ENCODE measurements at places on chromosomes 12 and 14. TPM values are rescaled to one million over a fixed set of nuclear protein-coding genes. Genes with fewer than 3 reads are reported as not detected.

Gene IFT81
- 12.2 TPM for total RNA-seq

Gene PPM1H
- total RNA-seq, result 6.0 TPM

Gene SUOX
- 36.0 TPM for total RNA-seq

Gene RHOJ
- 14.6 TPM for total RNA-seq

- DNase-seq, result no peak
Observed at GRCh38 chr14:53964249-53964648, 7.6 kb upstream of the BMP4 start.

DNA sequence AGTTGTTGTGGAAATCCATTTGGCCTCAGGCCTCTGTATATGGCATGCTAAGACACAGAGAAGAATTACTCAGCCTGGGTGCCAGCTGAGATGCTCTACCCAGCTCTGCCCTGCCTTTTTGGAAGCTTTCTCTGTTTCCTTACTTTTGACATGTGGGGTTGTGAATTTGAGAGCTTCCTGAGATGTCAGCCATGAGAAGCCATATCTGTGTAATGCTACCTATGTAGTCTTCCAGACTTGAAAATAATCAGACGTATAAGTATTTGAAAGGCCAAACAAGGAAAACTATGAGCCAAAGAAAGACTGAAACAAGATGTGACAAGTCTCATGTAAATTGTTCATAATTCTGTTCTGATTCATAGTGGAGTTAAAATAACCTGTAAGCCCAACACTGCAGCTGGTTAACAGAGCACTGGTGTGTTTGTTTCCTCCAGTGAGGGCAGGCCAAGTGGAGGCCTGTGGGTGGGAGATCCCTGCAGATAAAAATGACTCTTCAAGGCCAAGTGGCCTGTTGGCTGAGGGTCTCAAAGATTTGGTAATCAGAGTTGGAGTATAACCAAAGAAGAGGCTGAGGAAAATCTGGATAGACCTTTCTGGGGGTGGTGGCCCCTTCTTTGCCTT, 94.0 kb downstream of the TMX1 start:
- DNase-seq, result peak; percentile 22

- DNase-seq, result no peak
Observed at GRCh38 chr12:75437564-75437963, 43.0 kb upstream of the GLIPR1 start.

GRCh38 chr12:49296836-49297694, 2.1 kb downstream of the PRPH start:
- no peak for DNase-seq

DNA sequence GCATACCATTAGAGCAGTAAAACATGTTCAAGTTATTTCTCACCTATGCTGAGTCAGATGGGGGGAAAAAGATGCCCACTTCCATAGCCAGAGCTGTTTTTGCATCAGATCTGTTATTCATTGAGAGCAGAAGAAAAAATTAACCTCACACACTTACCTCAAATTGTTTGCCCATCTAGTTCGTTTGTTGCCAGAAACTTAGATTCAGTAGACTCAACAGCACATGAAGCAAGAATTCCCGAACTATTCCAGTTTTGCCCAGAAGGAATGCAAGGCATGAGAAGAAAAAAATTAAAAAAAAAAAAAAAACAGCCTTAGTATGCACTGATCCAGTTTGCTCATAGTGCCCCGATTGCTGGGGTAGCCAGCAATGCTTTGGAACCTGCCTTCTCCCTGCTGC, 12.4 kb upstream of the DPF3 start:
- DNase-seq, result no peak

- DNase-seq, result no peak
Observed at GRCh38 chr14:104562606-104563005, 17.0 kb upstream of the C14orf180 start.

GRCh38 chr14:89813617-89814031, 140.9 kb downstream of the EFCAB11 start:
- peak; percentile 17 for DNase-seq

DNA sequence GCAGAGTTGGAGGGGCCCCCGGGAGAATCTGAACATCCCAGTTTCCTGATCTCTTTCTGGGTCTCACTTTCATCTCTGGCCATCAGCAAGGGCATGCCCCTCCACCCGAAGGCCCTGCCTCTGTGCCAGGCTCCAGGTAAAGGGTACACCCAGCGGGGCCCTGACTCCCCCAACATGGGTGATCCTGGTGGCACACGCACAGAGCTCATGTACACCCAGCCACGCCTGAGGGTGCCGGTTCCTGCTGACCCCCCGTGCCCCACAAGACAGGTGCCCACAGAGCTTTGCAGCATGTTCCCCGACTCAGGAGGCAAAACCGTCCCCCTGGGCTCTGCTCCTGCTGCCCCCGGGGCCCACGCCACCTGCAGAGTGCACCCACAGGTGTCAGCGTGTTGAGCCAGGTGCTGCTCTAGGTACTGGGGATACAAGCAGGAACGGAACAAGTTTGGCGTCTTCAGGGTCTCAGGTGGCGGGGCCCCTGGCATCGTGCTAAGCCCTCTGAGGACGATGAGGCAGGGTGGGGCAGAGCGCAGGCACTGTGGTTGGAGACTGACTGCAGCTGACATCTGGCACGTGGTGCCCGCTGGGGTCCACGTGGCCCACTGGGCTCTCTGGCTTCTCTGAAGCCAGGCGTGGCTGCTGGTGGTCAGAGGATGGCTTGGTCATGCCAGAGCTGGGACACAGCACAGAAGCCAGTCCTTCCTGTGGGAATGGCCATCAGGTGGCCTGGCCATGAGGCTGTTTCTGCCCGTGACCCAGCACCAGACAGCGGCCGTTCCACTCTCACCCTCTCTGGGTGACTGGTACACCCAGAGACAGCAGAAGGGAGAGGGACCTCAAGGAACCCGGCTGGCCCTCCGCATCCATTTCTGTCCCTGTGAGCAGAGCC, 13.8 kb downstream of the BAG5 start:
- DNase-seq, result peak; percentile 15

- DNase-seq, result no peak
Observed at GRCh38 chr12:4825011-4825858, 84.5 kb upstream of the KCNA1 start.

Data from left ventricle myocardium inferior (tissue), 1 donor.